ENCODE measurements at places on chromosomes 13 and 19. TPM values are rescaled to one million over a fixed set of nuclear protein-coding genes. Genes with fewer than 3 reads are reported as not detected.

Gene SYT3
- polyA plus RNA-seq = 0.06 TPM

Gene RHPN2
- polyA plus RNA-seq = 1.3 TPM

Gene ZNF253
- polyA plus RNA-seq = 6.8 TPM

Gene PSG7
- polyA plus RNA-seq = not detected

Gene ZSCAN18
- 42.2 TPM for polyA plus RNA-seq

DNA sequence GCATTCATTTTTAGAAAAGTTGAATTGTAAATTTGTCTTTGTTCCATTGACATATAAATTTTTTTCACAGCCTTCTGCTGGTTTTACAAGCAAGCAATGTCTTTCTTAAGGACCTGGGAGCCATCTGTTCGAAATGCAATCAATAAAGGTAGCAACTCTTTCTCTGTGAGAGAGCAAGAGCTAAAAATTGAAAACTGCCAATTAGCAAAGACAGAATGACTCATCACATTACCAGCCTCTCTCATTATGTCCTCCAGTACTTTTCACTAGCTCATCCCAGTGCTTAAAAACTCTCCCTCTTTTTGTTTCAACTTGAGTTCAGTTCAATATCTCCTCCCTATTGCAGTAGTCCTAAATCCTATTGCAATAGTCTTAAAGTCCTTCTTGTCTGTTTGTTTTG is 760.7 kb upstream of the SLITRK6 start:
- H3K4me3 ChIP-seq = no peak overlapping the region
- H3K27me3 ChIP-seq = no peaks in the 10 kb centered on the region
- H3K27ac ChIP-seq = no peak overlapping the region
- no peaks in the 10 kb centered on the region for H3K36me3 ChIP-seq

- peaks cover 20% of the 10 kb centered on the region for H3K27me3 ChIP-seq
- peak overlapping the region; percentile 11 for H3K4me3 ChIP-seq
- peaks cover 15% of the 10 kb centered on the region for H3K4me1 ChIP-seq
Measured at GRCh38 chr13:27830010-27830409, 37.7 kb downstream of the GSX1 start.

DNA sequence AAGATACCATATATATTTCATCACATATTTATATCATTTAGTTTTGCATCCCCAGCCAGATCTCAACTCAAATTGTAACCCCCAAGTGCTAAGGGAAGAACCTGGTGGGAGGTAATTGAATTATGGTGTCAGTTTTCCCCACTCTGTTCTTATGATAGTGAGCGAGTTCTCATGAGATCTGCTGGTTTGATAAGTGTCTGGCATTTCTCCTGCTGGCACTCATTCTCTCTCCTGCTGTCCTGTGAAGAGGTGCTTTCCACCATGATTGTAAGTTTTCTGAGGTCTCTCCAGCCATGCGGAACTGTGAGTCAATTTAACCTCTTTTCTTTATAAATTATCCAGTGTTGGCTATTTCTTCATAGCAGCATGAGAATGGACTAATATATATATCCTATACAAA is 462.5 kb upstream of the SLITRK5 start:
- DNase-seq = no peak
- no peak overlapping the region for H3K4me3 ChIP-seq
- no peak overlapping the region for H3K27ac ChIP-seq

DNA sequence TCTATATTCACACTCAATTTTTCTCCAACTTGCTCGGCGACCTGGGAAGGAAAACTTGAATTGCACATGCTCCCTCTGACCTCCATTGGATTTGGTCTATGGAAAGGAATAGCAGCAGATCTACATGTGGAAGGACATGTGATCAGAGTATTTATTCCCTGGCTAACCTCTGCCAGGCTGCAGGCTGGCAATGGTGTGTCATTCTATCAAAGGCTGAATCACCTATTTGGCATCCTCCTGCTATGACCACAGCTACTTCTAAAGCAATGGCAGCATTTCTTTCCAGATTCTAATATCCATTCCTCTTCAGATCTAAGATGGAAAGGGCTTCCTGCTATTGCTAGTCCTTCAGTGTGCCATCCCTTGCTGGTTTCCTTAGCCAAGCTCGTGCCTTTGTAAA is 144.3 kb upstream of the FREM2 start:
- H3K4me3 ChIP-seq = no peak overlapping the region
- H3K27ac ChIP-seq = no peak overlapping the region
- H3K36me3 ChIP-seq = no peaks in the 10 kb centered on the region
- H3K4me1 ChIP-seq = no peaks in the 10 kb centered on the region
- H3K27me3 ChIP-seq = no peaks in the 10 kb centered on the region

- DNase-seq = no peak
- no peak overlapping the region for H3K4me3 ChIP-seq
- no peak overlapping the region for H3K27ac ChIP-seq
- no peaks in the 10 kb centered on the region for H3K36me3 ChIP-seq
Measured at GRCh38 chr13:24734950-24735349, 29.0 kb upstream of the RNF17 start.

DNA sequence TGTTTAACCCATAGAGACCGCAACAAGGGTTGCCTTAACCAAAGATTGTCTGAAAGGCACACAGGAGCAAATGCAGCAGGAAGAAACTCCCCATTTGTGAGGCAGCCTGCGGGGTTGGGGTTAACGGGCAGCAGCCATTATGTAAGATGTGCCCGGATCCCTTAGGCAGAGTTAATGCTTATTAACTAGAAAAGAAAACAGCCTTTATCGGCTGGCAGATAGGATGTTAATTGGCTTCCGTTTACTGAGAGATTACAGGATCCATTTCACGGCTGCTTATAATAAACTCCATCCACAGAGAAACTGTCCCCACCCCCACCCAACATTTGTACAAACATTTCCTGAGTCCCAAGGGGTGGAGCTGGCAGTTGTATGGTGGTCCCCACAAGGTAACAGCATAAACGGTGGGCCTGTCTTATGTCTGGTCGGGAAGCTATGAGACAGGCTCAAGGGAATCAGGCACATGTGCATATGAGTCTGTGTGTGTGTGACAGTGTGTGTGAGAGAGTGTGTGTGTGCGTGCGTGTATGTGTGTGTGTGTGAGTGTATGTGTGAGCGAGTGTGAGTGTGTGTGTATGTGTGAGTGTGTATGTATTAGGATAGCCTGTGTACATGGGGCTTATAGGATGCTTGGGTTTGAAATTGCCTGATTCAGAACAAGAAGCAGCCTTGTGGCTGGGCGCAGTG is 10.5 kb downstream of the SLC25A42 start:
- H3K36me3 ChIP-seq = peaks cover 43% of the 10 kb centered on the region
- H3K4me1 ChIP-seq = no peaks in the 10 kb centered on the region
- DNase-seq = no peak
- H3K27me3 ChIP-seq = no peaks in the 10 kb centered on the region
- H3K27ac ChIP-seq = no peak overlapping the region

DNA sequence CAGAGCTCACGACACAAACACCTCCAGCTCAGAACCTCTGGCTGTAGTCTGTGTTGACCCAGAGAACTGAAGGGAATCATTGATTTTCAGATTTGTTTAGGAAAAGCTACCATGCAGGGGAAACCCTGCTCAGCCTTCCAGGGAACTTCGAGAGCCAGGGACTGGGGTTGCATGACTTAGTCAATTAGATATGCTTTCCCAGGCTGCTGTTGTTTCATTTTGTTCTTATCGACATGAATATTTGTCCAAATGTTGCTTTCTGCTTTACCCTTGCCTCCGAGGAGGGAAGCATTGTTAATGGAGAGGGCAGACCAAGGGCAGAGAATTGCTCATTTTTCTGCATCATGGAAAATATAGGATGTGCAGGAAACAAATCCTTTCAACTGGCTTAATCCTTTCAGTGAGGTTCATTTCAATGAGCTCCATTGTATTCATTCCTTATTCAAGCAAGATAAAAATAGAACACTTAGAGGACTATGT is 82.5 kb downstream of the KLF5 start:
- H3K4me1 ChIP-seq = no peaks in the 10 kb centered on the region
- H3K36me3 ChIP-seq = no peaks in the 10 kb centered on the region
- no peak for DNase-seq
- H3K27me3 ChIP-seq = no peaks in the 10 kb centered on the region

- no peak for DNase-seq
- H3K27ac ChIP-seq = no peak overlapping the region
- peaks cover 6% of the 10 kb centered on the region for H3K4me1 ChIP-seq
- peaks cover 18% of the 10 kb centered on the region for H3K27me3 ChIP-seq
- H3K4me3 ChIP-seq = no peak overlapping the region
Measured at GRCh38 chr19:13932911-13933393, 5.3 kb downstream of the PODNL1 start.

GRCh38 chr13:84431646-84432045 is 549.4 kb upstream of the SLITRK1 start:
- DNase-seq = no peak
- H3K4me3 ChIP-seq = no peak overlapping the region
- no peak overlapping the region for H3K27ac ChIP-seq
- H3K4me1 ChIP-seq = no peaks in the 10 kb centered on the region
- no peaks in the 10 kb centered on the region for H3K27me3 ChIP-seq

- H3K36me3 ChIP-seq = no peaks in the 10 kb centered on the region
- DNase-seq = no peak
- no peaks in the 10 kb centered on the region for H3K27me3 ChIP-seq
- no peaks in the 10 kb centered on the region for H3K4me1 ChIP-seq
- no peak overlapping the region for H3K27ac ChIP-seq
Measured at GRCh38 chr13:37617173-37617572, 18.6 kb upstream of the POSTN start.

Measured in spleen (tissue), 13 donors.